ENCODE measurements at places on chromosomes 3 and 15. TPM values are rescaled to one million over a fixed set of nuclear protein-coding genes. Genes with fewer than 3 reads are reported as not detected.
A peak's percentile ranks its signal among the peaks of the same experiment; 100 is the strongest.

Gene BFSP2
- not detected for polyA plus RNA-seq

Gene ARL14
- 11.5 TPM for polyA plus RNA-seq

Gene GPX1
- 440 TPM for polyA plus RNA-seq

DNA sequence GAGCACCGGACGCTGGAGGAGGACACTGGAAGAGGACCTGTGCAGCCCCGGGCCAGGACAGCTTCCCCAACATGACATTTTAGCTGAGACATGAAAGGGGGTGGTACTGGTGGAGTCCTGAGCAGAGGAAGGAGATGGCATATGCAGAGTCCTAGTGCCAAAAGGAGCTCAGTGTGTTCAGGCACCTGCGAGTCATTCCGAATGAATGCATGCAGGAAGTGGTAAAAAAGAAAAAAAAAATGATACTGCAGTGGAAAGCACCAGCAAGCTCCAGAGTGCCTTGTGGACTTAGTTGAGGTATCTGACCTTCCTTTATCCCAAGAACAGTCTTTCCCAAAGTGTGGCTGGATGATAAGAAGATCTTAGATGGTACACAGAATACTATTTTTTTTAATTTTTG, 6.6 kb upstream of the ZNF148 start:
- H3K36me3 ChIP-seq, result no peaks in the 10 kb centered on the region
- H3K27me3 ChIP-seq, result no peaks in the 10 kb centered on the region
- no peak overlapping the region for H3K4me3 ChIP-seq
- no peak overlapping the region for H3K27ac ChIP-seq
- DNase-seq, result peak; percentile 18
- H3K4me1 ChIP-seq, result peaks cover 11% of the 10 kb centered on the region

DNA sequence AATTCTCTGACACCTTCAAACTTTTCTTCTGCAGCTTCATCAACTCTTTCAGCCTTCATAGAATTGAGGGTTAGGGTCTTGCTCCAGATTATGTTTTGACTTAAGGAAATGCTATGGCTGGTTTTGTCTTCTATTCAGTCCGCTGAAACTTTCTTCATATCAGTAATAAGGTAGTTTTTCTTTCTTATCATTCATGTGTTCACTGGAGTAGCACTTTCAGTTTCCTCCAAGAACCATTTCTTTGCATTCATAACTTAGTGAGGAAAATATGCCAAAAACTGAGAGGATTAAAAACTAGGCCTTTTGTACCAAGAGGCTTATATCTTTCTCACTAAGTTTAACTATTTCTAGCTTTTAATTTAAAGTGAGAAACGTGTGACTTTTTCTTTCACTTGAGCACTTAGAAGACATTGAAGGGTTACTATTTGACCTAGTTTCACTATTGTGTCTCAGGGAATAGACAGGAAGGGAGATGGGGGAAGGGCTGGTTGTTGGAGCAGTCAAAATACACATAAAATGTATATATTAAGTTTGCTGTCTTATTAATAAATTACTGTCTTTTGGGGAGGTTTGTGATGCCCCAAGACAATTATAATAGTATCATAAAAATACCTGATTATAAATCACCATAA, 1110.1 kb downstream of the TBL1XR1 start:
- no peaks in the 10 kb centered on the region for H3K36me3 ChIP-seq
- H3K4me3 ChIP-seq, result no peak overlapping the region
- H3K4me1 ChIP-seq, result peaks cover 3% of the 10 kb centered on the region
- no peaks in the 10 kb centered on the region for H3K27me3 ChIP-seq
- no peak overlapping the region for H3K27ac ChIP-seq

GRCh38 chr3:72318504-72319193, 529.6 kb downstream of the SHQ1 start:
- no peak overlapping the region for H3K4me3 ChIP-seq
- H3K27me3 ChIP-seq, result no peaks in the 10 kb centered on the region
- peak overlapping the region; percentile 70 for H3K27ac ChIP-seq
- peak; percentile 44 for DNase-seq
- H3K36me3 ChIP-seq, result no peaks in the 10 kb centered on the region
- H3K4me1 ChIP-seq, result peaks cover 22% of the 10 kb centered on the region

DNA sequence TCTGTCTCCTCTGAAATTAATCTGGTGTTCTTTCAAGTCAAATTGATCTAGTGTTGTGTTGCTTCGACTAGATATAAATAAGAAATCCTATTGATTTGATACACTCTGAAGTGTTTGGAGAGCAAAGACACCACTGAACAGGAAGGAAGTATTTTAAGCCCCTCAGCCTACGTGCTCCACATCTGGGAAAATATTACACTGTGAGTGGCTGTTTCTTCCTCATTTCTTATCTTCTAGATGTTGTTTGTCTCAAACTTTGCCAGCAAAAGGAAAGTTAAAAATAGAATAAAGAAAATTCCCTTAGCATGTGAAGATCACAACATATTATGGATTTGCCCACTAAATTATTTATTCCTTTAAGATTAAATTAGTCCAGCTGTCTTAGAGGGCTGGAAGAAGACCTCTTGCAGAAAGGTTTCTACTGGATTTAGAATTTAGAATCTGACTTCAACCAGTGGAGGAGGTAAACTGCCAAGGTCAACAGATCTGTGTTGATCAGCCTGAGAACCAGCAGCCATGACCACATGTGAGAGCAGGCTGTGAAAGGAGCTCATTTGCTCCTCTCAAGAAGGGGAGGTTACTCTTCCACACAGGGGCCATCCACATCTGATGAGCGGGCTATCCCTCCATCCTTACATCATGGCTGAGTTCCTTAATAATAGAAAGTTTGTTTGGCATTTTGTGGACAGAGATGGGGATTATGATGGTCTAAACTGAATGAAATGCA, 46.3 kb upstream of the ACKR4 start:
- H3K4me3 ChIP-seq, result no peak overlapping the region
- DNase-seq, result no peak
- no peaks in the 10 kb centered on the region for H3K4me1 ChIP-seq

DNA sequence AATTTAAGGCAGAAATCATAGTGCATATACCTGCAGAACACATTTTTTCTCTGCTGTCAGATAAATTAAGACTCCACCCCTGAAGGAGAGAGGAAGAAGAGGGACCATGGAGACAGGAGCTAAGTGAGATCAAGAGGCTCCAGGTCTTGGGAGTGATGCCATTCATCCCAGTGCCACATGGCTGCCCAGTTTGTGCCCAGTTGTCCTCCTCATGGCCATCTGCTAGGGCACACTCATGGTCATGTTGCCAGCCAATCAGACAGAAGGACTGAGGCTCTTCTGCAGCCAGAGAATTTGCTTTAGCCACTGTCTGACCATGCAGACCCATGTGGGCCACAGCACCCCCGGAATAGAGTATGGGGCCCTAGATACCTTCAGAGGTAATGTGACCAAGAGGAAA, 270.5 kb upstream of the PROK2 start:
- H3K27me3 ChIP-seq, result no peaks in the 10 kb centered on the region
- H3K36me3 ChIP-seq, result no peaks in the 10 kb centered on the region

GRCh38 chr3:14369675-14370669, 32.4 kb upstream of the SLC6A6 start:
- H3K4me3 ChIP-seq, result no peak overlapping the region
- peak; percentile 81 for DNase-seq
- H3K27me3 ChIP-seq, result no peaks in the 10 kb centered on the region
- H3K4me1 ChIP-seq, result peaks cover 28% of the 10 kb centered on the region
- H3K36me3 ChIP-seq, result no peaks in the 10 kb centered on the region

- no peaks in the 10 kb centered on the region for H3K4me1 ChIP-seq
- no peaks in the 10 kb centered on the region for H3K36me3 ChIP-seq
- H3K4me3 ChIP-seq, result no peak overlapping the region
- H3K27ac ChIP-seq, result no peak overlapping the region
- peak; percentile 21 for DNase-seq
- H3K27me3 ChIP-seq, result no peaks in the 10 kb centered on the region
Observed at GRCh38 chr3:65080432-65080831, 392.6 kb upstream of the ADAMTS9 start.

- H3K27ac ChIP-seq, result no peak overlapping the region
- no peak for DNase-seq
- H3K4me1 ChIP-seq, result no peaks in the 10 kb centered on the region
- H3K4me3 ChIP-seq, result no peak overlapping the region
- no peaks in the 10 kb centered on the region for H3K36me3 ChIP-seq
Observed at GRCh38 chr3:112593258-112593657, 31.4 kb downstream of the SLC35A5 start.

Measured in hepatocyte (in vitro differentiated cells).